LNCaP clone FGC (cell line): ENCODE measurements at places on chromosomes 16 and 17.

GRCh38 chr16:11047057-11047456 is 102.7 kb downstream of the CLEC16A start:
- no peak for DNase-seq

GRCh38 chr16:65414284-65414984 is 292.6 kb upstream of the CDH11 start:
- DNase-seq: no peak

DNA sequence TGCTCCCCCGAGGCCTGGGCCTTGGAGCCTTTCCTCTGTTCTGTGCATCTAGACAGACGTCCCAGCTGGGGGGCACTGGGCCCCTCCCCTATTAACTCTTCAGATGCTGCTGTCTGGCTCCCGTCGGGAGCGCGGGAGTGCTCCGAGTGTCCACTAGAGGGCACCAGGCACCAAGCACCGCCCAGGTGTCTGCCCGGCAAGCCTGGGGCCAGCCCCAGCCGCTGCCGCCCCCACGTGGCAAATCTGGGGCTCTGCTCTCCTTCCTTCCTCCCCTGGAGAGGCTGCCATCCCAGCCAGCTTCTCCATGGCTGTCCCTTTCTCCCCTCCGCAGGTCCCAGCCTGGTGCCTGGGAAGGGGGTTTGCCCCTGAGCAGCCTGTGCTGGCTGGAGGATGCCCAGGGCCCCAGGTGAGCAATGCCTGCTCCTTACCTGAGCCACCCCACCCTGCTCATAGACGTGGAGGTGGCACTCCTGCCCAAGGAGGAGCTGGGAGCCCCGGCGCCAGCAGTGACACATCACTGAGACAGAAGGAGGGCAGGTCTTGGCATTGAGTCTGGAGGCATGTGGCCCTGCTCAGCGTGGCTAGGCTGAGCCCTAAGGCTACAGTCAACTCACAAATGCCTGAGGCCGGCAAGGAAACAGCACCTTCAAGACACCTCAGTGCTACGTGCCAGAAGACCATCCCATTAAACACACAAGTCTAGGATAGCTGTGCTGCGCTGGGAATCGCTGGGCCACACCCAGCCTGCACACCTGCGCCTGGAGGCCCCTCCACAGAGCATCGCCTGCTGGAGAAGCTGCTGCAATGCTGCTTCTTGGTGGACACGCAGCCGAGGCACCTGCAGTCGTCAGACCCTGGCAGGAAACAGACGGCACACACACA is 19.7 kb downstream of the TMEM235 start:
- peak; percentile 44 for DNase-seq

GRCh38 chr17:82021107-82021899 is 1.4 kb downstream of the CENPX start:
- peak; percentile 38 for DNase-seq

DNA sequence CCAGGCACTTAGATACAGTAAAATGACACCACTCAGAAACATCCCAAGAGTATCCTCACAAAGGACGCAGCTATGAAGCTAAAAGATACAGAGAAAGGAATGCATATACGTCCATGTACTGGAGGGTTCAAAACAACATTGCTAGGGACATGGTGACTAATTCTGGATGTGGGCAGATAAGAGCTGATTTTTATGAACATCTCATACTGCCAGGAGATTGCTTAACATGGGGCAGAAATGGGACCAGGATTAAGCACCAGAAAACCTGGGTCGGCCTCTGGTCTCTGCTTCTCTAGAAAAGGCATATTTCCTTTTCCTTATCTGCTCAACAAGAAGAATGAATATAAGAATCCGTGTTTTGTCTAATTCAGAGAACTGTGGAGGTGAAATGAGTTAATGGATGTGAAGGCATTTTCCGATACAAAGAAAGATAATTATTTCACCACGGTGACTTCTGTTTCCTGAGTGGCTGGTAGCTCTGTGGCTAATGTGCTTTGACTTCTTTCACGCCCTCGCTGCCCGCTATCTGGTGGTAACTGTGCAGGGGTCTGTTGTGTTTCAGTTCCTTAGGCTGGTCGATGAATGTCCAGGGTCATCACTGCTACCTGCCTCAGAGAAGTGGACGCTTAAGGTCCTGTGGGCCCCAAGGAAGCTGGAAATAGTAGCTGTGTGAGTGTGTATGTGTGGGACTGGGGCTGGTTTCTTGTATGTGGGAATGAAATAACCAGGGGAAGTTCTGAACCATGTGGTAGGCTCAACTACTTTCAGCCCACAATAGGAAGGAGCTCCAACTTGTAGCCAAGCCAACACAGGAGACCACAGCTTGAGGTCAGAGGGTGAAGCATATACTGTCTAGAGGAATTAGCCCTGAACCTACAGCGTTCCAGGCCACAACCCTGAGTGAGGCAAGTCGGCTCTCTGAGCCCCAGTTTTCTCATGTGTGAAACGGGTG is 15.8 kb upstream of the CCL5 start:
- DNase-seq: no peak

DNA sequence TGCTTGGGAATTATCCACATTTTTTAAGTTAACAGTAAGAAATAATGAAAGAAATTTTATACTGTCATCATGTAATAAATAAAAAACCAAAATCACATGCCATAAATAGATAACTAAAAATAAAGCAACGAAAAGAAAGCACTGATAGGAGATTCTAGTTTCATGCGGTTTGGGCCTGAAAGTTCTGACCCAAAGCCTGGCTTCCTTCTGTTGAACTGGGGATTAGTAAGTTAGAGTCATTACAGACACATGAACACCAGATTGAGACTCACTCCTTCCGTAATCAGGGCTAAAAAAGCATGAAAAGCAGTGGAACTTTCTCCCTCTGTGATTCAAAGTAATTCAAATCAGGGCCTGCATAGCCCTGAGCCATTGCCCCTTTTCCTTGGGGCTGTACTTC is 13.2 kb upstream of the SLC6A2 start:
- DNase-seq: no peak

DNA sequence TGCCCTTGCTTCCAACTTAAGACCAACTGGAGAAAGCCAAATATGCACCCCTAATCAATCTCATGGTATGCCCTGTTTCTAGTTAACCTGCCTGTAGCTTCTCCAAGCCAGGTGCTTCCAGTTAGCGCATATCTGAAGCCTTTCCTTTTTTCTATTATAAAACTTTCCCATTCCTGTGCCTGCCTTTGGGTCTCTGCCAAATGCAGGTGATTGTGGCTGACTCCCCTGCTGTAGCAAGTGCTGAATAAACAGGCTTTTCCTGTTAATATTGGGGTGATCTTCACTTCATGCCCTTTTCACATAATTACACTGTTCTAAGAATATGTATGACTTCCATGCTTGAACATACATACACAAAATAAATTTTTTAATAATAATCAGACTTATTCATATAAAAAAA is 207.4 kb downstream of the TANC2 start:
- no peak for DNase-seq

- no peak for DNase-seq
These were observed 486.4 kb upstream of the KIF2B start for GRCh38 chr17:53336281-53336680.

- DNase-seq: no peak
These were observed 39.0 kb downstream of the ABCC1 start for GRCh38 chr16:15988268-15989013.

- no peak for DNase-seq
These were observed 66.4 kb downstream of the NDEL1 start for GRCh38 chr17:8502126-8502525.

DNA sequence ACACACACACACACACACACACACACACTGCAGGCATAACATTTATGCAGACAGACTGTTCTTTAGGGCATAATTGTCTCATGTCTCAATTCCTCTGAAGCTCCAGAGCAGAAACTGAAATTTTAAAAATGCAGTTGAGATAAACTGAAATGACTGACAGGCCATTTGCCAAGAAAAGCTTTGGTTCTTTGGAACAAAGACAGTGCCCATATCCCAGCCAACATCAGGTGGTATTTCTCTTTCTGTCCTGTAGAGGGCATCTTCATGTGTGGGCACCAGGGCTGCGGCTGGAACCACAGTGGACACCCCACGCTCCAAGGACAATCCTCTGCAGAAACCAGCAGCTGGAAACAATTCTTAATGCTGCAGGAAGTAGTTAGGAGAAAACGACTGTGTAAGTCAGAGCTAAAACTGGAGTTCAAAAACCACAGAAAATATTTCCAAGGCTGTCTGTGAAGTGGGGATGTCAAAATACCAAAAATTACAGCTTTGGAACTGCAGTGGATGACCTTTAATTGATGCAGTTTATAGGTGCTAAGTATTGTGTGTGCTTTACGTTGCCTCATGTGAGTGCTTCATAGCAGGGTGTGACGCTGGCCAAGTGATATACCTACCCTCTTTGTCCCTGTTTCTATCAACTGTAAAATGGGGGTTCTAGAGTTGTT is 10.6 kb upstream of the MEFV start:
- DNase-seq: no peak

DNA sequence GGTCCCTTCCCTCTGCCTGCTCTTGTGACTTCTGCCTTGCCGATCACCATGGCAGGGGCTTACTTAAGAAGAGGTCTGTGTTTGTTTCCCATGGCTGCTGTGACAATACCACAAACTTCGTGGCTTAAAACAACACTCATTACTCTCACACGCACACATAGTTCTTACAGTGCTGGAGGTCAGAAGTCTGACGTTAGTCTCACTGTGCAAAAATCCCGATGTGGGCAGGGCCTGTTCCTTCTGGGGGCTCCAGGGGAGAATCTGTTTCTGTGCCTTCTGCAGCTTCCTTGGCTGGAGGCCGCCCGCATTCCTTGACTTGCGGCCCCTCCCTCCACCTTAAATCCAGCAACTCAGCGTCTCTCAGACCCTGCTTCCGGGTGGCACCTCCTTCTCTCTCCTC is 249.2 kb upstream of the GSE1 start:
- no peak for DNase-seq

DNA sequence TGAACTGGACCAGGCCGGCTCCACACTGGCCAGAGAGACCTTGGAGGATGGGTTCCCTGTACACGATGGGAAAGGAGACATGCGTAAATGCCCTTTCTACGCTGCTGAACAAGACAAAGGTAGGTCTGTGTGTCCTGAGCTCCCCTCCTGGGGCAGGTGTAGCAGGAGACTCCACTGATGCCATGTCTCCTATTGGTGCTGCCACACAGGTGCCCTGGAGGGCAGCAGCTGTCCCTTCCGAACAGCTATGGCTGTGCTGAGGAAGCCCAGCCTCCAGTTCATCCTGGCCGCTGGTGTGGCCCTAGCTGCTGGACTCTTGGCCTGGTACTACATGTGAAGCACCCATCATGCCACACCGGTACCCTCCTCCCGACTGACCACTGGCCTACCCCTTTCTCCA is 29.2 kb downstream of the CDIP1 start:
- DNase-seq: no peak

DNA sequence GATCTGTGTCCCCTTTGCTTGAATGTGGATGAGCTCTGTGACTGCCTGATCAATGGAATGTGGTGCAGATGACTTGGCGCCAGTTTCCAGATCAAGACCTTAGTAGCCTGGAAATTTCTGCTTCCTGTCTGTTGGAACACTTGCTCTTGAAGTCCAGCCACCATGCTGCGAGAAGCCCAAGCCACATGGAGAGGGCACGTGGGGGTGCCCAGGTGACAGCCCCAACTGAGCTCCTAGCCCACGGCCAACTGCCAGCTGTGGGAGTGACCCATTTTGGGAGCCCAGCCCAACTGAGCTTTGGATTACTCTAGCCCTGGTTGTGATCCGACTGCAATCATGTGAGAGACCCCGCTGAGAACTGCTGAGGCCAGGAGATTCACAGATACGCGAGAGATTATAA is 3.3 kb upstream of the ITGAM start:
- no peak for DNase-seq

- no peak for DNase-seq
These were observed 5.1 kb downstream of the PLCD3 start for GRCh38 chr17:45127207-45127547.

DNA sequence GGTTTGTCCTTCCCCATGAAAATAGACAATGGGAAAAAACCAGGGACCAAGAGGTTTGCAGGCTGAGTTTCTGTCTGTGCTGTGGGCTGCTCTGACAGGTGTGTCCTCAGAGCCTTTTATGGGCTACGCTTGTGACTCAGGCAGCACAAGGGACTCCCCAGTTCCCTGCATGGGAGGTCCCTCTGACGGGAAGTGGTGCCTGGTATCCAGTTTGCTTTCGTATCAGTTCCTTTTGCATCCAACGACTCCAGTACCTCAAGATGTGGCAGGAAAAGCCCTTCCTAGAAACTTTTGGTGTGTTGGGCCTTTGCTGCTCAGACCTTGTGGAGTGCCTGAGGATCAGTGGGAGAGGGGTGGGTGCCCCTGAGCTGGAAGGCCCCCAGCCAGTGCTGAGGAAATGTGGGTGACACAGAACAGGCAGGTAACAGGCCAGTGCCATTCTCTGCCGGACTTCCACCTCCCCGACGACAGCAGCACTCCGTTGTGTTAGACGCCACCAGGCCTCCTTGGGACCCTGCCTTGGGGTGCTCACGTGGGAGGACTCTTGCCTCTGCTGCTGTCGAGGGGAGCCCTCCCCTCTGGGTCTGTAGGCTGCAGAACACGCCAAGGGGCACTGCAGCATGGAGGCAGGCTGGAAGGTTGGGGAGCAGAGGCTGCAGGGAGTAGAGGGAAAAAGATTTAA is 38.4 kb upstream of the IRF8 start:
- no peak for DNase-seq

DNA sequence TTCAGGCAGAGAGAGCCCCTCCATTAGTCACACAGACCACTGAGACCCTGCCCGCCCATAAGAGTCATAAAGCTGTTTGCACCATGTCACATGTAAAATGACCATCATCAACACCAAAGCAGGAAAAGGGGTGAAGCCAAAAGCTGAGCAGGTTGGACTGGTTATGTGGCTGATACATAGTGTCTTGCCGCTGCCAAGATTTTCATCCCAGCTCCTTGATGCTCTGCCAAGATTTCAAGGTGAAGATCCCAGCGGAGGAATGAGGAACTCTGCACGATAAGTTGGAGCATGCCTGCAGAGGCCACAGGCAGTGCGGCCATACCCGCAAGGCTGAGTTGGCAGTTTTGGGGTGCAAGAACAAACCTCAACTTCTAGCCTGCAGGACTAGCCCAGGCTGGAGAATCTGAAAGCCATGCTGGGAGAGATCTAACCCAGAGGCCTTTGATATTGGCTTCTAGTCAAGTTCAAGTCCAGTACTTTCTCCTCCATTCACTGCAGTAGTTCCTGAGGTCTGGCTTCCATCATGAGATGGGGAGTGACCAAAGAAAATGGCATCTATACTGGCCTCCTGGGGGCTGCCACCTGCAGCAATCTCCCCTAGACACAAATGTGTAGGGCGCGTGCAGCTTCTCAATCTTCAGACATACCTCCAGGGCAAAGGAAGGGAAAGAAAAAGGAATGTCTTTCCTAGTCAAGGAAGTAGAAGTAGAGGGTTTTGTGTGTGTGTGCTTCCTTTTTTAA is 79.7 kb upstream of the NOL11 start:
- DNase-seq: peak; percentile 99

DNA sequence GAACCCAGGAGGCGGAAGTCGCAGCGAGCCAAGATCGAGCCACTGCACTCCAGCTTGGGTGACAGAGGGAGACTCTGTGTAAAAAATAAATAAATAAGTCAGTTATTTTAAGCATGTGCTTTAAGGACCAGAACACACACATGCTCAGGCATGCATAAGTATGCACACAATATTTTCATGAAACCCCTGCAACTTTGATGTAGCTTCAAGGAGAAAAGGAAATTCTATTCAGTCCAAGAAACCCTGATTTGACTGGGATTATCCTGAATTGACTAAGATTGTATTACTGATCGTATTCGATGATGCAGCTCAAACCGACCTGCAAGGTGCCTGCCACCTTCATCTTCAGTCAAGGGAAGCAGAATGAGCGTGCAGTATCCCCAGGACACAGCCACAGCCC is 841 bp downstream of the TEKT5 start:
- DNase-seq: no peak

- DNase-seq: no peak
These were observed 49.0 kb upstream of the METRNL start for GRCh38 chr17:83030432-83030831.

GRCh38 chr16:56401482-56401881 is 23.9 kb downstream of the AMFR start:
- no peak for DNase-seq
